ENCODE measurements at places on chromosomes 4 and X.
A peak's percentile ranks its signal among the peaks of the same experiment; 100 is the strongest.

GRCh38 chr4:87425711-87426110, 3.3 kb downstream of the NUDT9 start:
- no peak for DNase-seq

DNA sequence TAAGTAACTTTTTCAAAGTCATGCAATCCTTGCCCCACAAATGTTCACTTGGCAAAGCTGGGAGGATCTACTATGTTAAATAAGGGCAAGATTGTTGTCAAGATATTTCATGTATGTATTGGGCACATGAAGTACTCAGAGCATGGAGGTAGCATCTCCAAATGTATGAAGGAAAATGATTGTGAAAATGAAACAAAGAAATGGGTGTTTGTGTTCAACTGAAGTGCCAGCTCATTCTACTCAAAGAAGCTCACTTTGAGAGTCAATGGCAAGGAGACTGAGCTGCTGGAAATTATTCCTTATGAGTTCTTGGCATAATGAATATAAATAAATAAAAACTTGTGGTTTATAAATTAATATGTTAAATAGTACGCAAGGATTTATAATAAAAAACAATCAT, 124.5 kb upstream of the ARSJ start:
- no peak for DNase-seq

DNA sequence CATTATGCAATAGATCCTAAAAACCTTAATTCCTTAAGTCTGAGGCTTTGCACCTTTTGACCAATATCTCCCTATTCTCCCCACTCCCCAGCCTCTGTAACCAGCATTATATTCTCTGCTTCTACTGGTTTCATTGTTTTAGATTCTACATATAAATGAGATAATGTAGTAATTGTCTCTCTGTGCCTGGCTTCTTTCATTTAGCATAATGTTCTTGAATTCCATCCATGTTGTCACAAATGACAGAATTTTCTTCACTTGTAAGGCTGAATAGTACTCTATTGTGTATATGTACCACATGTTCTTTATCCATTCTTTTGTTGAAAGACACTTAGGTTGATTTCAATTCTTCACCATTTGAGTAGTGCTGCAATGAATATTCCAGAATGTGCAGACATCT, 66.0 kb downstream of the MAGEC1 start:
- DNase-seq, result no peak

DNA sequence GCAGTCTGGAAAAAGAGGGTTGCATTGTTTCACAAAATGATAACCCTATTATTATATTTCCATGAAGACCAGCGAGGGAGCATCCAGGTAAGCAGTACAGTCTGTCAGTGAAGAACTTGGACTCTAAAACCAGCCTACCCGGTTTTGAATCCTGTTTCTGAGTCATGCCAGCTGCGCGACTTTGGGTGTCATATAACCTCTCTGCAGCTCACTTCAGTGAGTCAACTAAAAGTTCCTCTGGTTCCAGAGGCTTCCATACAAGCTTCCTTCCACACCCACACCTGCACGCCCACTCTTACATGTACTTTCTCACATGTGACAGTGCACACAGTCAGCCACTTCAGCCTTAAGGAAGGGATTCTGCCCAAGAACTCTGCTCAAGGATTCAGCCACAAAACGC, 49.8 kb upstream of the PRPS2 start:
- DNase-seq, result no peak

GRCh38 chr4:120755864-120756263, 166.7 kb downstream of the PRDM5 start:
- no peak for DNase-seq

- no peak for DNase-seq
Measured at GRCh38 chr4:36178484-36178883, 65.8 kb downstream of the ARAP2 start.

DNA sequence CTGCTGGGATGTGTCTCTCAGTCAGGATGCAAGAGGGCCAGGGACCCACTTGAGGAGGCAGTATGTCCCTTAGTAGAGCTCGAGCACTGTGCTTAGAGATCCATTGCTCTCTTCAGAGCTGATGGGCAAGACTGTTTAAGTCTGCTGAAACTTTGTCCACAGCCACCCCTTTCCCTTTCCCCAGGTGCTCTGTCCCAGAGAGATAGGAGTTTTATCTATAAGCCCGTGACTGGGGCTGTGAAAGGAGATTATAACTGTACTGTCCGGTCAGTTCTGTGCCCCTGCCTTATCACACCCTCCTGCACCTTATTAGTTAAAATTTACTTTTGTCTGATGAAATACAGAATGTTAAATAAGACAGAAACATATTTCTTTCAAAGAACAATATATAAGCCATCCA, 378.4 kb downstream of the PABPC4L start:
- no peak for DNase-seq

DNA sequence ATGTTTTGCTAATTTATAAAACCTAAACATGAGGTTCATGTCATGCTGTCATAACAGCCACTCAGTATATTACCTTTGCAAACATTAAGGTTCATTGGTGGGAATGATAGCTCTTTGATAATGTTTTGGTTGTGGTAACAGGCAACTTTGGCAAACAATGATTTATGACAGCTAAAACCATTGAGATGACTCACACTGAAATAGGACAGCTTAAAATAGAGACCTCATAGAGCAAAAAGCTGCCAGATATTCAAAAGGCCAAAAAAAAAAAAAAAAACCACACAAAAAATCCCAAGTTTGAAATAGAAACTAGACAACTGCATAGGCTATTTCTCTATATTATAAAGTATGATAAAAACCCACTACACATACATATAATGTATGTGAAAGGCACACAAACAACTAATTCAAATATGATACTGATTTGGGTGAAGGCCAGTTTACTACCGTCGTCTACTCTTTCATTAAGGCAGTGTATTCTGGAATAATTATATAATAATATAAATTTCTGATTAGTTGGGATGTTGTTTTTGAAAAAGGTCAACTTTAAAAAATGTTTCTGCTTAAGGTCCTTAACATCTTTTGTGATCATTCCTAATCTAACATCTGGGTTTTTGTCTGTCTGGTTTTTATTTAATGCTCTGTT, 646.0 kb upstream of the PITX2 start:
- DNase-seq, result no peak

DNA sequence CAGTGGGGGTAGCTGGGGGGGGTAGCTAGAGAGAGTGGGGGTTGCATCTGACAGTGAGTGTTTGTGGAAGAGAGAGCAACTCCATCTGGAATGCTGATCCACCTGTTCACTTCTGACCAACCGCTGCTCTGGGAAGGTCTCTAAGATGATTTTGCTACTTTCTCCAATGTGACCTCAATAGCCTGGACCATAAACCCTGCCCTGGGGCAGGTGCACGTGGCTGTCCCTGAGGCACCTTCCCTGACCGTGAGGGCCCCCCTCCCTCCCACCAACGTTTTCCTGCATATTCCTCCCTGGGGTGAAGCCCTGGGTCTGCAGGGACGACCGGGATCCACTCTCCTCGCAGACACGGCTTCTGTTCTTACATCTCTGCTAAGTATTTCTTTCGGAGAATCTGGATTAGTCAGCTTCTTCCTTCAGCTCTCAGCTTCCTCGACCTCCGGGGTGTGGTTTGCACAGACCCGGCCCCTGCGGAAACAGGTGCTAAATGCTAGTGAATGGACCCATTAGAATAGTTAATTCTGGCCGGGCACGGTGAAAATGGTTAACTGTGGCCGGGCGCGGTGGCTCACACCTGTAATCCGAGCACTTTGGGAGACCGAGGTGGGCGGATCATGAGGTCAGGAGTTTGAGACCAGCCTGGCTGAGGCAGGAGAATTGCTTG, 21.4 kb upstream of the PLCXD1 start:
- no peak for DNase-seq

DNA sequence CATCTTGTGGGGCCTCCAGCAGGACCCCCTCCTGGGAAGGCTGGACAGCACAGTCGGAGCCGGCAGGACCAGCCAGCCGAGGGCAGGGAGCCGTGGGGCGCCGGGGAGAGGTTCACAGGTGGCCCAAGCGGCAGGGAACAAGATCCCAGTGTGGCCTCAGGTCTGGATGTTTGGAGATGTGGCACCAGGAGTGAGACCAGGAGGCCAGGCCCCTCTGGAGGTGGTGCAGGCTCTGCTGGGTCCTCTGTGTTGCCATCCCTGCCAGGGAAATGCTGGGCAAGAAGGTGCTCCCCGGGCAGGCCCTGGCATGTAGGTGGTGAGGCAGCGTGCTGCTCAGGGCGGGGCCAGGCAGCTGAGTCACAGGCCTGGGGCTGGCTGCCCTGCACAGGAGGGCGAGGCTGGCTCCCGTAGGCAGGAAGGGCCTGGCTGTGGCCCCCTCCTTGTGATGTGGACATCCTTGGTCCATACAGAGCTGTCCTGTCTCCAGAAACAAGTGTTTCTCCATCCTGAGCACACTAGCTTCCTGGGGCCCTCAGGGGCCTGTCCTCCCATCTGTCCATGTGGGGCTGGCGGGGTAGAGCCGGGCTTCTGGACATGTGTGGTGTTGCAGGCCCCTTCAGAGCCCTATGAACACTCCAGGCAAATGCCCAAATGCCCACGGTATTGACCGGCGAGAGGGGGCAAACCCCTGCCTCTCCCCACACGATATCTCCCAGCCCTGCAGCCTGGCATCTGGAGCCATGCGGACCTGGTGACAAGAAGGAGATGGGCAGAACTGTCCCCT, 4.8 kb upstream of the HGFAC start:
- no peak for DNase-seq

GRCh38 chrX:53312946-53313727, 31.8 kb upstream of the IQSEC2 start:
- DNase-seq, result peak; percentile 1

DNA sequence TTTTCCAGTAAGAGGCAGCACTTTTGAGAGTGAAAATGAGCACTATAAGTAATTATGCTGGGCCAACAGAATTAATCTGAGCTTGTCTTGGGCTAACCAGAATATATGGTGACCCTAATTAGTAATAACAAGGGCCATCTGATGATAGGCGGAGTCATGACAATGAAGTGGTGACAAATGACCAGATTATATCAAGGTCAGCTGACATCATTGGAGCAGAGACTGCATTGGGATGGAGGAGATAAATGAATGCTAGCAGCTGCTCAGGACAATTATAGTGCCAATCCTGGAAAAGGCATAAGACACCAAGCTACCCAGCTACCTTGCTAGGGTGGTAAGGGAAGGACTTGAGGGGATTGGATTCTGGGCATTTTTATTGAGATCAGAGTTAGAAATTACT, 1548.7 kb downstream of the RPA4 start:
- no peak for DNase-seq

DNA sequence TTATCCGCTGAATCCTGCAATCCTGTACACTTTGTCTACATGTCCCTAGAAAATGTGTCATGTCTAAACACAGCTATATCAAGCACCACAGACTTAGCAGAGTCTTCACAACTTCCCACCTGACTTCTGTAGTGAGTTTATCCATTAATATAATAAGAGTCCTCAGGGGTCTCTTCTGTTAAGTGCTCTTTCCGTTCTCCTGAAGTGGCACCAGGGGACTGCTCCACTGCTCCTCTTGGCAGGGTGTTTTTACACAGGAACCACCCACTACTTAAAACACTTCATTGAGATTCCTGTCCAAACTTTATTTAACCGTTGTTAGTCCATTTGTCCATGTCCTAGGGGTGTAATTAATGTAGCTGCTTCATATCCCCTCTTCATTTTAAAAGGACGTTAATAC, 1000.4 kb downstream of the STPG2 start:
- no peak for DNase-seq

DNA sequence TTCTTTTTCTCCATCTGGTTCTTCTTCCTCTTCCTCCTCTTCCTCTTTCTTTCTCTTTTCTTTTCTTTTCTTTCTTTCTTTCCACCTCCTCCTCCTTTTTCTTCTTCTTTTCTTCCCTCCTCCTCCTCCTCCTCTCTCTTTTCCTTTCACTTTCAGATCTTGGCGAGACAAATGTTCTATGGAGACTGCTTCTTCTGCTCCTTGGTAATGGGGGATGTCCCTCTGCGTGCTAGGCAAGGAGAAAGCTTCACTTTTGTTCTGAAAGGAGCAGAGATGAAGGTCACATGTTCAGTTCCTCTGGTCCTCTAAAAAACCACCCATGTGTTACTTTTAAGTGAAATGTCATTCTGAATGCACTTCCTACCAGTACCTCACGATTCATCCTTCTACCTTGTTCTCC, 33.2 kb downstream of the NBDY start:
- DNase-seq, result no peak

GRCh38 chrX:126164689-126165400, 1.2 kb downstream of the DCAF12L2 start:
- DNase-seq, result no peak

- DNase-seq, result peak; percentile 49
Measured at GRCh38 chr4:115090483-115091075, 22.8 kb downstream of the NDST4 start.

DNA sequence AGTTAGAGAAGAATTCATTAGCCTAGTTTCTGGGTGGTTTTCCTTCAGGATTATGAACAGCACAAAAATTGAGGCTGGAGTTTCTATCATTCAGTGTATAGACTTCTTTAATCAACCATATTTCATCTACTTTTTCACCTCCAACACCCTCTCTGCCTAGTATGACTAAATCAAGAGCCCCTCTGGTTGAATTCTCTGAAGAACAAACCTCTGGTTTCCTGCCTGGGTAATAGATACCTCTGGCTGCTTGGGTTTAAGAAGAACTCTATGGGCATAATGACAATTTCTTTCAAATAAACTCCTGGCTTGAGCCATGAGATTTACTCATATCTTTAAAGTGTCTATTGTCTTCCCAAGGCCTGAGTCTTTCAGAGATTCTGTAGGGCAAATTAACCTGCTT, 66.5 kb downstream of the C4orf33 start:
- no peak for DNase-seq

- DNase-seq, result no peak
Measured at GRCh38 chr4:123018396-123018775, 96.0 kb upstream of the NUDT6 start.

DNA sequence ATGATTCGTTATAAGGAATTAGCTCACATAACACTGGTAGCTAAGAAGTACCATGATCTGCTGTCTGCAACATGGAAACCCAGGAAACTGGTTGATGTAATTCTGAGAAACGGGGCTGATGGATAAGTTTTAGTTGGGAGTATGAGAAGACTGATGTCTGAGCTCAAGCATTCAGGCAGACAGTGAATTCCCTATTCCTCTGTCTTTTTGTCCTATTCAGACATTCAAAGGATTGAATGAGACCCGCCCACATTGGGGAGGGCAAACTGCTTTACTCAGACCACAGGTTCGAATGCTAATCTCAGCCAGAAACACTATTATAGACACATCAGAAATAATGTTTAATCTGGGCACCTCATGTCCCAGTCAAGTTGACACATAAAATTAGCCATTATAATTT, 515.5 kb downstream of the STPG2 start:
- DNase-seq, result no peak

- no peak for DNase-seq
Measured at GRCh38 chr4:86523333-86523732, 70.8 kb upstream of the PTPN13 start.

DNA sequence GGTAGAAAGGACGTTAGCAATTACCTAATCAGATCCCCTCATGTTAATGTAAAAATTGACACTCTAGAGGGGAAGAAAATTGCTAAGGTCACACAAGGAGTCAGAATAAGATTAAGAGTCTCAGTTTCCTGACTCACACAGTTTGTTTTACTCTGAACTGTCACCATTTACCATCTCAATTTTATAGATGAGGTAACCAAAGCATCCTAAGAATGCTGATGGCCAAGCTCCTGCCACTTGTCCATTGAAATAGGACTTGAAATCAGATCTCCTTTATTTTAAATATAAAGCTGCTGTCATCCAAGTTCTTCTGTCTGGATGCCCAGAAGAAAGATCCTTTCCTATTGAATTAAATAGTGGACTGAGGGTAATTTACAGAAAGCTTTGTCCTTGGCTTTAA, 114.8 kb upstream of the VAMP7 start:
- DNase-seq, result no peak
